Gastrocnemius medialis (tissue), 4 donors: ENCODE measurements at places on chromosomes 2 and 18. TPM values are rescaled to one million over a fixed set of nuclear protein-coding genes. Genes with fewer than 3 reads are reported as not detected.

AQP12A gene
- not detected for total RNA-seq

DNA sequence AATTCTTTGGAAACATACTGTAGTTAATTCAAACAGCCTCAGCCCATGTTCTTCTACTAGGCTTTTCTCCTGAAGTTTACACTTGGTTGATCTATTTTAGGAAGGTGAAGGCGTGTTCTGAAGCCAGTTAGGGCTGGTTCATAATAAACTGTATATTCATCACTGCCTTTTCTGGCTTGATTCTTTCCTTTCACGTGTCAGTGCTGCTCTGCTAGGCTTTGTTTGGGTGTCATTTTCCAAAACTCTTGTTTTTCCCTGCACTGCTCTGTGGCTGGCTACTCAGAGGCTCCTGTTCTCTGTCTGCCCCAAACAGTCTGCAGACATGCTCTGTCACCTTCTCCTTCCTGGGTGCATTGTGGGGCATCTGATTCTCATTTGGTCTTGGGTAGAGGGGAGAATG is 136.1 kb downstream of the PARD3B start:
- DNase-seq: no peak

GALNT13 gene
- not detected for total RNA-seq

DNA sequence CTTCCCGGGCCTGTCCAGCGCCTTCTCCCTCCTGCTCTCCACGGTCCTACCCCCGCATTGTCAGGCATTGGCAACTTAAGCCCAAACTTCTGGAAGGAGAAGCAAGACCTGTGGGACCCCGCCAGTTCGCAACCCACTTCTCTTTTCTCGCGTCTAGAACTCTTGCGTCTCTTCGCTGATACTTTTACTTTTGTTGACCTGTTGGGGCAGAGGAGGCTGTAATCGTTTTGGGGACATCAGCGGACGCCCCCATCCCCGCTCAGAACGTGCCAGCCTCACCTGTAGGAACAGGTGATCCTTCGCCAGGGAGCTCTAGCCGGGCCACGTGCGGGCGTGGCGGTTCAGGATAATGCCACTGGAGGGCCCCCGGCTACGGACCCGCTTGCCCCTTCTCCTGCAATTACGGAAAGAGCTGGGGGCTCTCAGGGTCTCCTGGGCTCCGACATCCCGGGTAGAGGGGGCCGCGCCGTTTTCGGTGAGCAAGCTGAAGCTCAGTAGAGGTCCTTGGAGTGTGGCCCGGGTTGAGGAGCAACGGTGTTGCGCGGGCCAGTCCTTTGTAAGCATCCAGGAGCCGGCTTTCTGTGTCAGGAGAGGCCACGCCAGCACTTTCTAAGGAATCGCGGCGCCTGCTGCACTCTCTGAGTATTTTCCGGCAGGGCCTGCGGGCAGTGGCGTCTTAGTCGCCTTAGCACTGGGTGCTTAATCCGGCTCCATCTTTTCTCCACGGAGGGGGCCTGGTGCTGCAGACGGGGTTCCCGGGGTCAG is 1.6 kb downstream of the MTCL1 start:
- no peak for DNase-seq

TEX261 gene
- total RNA-seq: 37.7 TPM

DNA sequence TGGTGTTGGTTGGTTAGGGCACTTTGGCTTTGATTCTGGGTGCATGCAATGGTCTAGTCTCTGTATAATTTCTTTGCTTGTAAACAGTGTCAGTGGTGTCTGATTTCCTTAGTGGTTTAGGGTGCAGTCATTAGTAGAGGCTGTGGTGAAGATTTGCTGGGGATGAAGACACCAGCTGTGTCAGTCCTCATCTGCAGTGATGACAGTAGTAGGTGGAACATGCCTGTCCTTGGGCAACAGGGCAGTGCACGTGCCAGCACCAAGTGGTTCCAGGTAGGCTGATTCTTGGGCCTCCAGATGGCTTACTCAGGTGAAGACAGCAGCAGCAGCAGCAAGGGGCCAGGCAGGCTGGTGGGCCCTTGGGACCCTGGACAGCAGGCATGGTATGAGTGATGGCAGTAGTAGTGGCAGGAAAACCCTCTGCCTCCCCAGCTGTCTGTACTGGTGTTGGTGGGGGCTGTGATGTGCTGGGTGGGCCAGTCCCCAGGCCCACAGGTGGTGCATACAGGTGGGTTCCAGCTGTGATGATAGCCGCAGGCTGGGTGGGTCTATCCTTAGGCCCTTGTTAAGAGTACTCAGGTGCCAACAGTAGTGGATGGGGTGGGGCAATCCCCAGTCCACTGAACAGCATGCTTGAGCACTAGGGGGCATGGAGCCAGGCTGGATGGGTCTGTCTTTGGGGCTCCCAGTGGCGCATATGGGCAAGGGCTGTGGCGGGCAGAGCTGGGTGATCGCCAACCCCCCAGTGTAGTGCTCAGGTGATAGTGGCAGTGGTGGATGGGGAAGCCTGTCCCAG is 140.7 kb upstream of the THUMPD2 start:
- no peak for DNase-seq

MARCHF4 gene
- total RNA-seq: not detected
